ENCODE measurements at places on chromosomes 11 and 22.

- DNase-seq: no peak
These were observed 10.5 kb downstream of the PLAAT4 start for GRCh38 chr11:63547061-63547460.

- DNase-seq: no peak
These were observed 64.0 kb downstream of the PARVA start for GRCh38 chr11:12441231-12441861.

- no peak for DNase-seq
These were observed 159.4 kb downstream of the CADM1 start for GRCh38 chr11:115344846-115345245.

- no peak for DNase-seq
These were observed 83.0 kb downstream of the CDKN1C start for GRCh38 chr11:2802389-2803185.

DNA sequence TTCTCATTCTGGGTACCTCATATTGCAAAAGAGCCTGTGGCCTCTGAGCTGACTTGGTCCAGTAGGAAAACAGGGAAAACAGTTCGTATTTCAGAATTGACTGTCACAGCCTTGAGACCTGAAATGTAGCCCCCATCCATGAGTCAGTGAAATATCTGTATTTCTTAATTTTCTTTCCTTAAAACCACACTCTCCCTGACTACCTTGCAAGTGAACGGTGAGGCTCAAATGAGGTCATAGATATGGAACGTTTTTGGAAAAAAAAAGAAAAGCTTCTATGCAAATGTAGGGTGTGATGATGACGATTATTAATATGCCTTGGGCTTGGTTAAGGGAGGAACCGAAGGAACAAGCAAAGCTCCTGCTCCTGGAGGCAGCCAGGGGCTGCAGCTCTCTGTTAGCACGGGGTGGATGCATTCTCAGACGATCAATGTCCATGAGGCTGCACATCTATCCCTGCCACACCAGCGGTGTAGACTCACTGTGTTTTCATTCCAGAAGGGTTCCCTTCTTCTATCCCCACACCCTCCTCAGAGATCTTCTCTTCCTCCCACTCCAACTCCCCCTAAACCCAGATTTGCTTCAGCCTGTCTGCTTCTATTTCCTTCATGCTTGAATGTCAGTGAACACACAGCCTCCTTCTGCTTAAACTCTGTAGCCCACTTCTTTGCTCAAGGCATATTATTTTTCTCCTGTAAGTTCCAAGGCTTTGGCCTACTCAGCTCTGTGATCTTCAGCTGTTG, 29.2 kb upstream of the SCN3B start:
- DNase-seq: no peak

- DNase-seq: no peak
These were observed 11.4 kb downstream of the KCNJ5 start for GRCh38 chr11:128902515-128903066.

- peak; percentile 11 for DNase-seq
These were observed 32.6 kb downstream of the CEP295 start for GRCh38 chr11:93694109-93694508.

DNA sequence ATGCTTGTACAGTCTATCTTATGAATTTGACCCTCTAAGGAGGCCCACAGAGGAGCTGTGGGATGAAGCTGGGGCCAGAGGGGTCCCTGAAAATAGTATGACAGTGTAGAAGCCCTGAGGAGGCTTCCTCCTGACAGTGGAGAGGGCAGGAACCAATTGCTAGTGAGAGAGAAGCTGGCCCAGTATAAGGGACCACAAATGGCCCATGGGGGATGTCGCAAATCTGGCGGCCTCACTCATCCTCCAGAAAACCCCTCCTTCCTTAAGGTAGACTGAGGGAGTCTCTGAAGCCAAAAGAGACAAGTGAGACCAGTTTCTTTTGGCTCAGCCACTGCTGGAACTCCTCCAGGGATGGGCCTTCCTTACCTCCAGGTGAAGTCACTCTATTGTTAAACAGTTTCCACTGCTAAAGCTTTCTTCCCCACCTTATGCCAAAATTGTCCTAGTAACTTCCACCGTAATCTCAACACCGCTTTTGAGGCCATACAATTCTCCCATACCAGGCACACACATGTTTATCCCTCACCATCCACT, 17.8 kb upstream of the CASTOR1 start:
- DNase-seq: no peak

DNA sequence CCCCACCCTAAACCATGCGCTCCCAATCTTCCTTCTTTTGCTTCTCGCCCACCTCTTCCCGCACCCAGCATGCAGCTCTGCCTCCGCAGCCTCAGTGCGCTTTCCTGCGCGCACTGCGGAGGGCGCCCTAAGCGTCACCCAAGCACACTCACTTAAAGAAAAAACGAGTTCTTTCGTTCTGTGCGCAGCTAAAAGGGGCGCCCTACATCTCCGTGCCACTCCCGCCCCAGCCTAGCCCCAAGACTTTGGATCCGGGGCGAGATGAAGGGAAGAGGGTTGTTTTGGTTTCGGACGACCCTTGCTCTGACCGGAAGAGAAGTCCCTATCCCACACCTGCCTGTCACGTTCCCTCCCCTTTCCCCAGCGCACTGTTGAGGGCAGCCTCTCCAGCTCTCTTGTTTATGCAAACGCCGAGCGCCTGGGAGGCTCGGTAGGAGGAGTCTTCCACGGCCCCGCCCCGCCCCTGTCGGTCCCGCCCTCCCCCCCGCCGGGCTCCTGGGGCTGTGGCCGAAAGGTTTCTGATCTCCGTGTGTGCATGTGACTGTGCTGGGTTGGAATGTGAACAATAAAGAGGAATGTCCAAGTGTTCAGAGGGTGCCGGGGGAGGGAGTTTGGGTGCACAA, 5.3 kb downstream of the VSIG2 start:
- peak; percentile 93 for DNase-seq

GRCh38 chr11:10899121-10899830, 41.4 kb upstream of the ZBED5 start:
- DNase-seq: no peak

DNA sequence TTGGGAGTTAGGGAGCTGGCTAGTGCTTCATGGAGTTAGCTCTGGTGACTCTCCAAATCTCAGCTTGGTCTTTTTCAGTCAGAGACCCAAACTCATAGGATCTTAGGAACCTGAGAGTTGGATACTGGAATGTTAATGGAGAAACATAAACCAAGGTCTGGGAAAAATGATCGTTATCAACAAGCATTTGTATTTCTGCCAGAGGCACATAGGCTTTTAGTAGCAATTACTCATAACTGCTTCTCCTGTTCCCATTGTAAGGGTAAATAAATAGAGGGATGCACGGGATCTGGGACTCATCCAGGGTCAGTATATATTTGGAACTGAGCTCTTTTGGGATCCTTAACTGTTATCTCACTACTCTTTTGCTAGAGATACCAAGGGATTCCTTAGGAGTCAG, 4.8 kb downstream of the BARX2 start:
- DNase-seq: no peak

DNA sequence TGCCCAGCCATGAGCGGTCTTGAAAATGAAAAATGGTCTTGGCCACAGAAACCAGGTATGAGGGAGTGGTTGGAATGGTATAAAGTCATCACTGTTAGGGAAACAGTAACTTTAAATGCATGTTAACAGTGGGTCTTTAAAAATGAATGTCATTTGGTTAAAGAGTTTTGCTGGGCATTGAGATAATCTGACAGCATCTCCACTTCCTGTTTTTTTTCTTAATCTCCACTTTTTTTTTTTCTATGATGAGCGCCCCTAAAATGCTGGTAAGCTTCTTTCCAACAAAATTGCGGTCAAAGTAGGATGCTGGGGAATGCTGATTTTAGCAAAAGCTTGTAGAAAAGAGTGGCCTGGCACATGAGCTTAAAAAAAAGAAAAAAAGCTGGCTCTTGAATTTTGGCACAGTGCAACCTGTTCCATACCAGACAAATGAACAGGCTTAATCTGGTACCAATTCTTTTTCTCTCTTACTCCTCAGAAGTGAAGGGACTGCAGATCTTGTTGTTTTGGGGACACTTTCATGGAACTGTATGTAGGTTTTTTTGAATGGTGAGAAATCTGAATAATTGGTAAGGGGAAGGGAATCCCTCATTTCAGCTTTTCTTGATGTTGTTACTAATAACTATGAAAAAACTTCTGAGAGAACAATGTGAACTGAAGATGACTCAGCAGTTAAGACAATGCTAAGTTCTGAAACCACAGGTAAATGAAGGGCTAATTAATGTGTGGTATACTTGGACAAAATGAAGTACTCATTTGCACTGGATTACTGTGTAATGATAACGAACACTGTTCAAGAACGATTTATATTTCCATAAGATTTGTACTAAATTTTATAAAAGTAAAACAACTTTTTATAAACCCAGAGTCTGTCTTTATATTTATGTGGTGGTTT, 3.1 kb upstream of the ARHGEF12 start:
- DNase-seq: peak; percentile 45

- no peak for DNase-seq
These were observed 5.8 kb downstream of the UBASH3B start for GRCh38 chr11:122661182-122661945.

DNA sequence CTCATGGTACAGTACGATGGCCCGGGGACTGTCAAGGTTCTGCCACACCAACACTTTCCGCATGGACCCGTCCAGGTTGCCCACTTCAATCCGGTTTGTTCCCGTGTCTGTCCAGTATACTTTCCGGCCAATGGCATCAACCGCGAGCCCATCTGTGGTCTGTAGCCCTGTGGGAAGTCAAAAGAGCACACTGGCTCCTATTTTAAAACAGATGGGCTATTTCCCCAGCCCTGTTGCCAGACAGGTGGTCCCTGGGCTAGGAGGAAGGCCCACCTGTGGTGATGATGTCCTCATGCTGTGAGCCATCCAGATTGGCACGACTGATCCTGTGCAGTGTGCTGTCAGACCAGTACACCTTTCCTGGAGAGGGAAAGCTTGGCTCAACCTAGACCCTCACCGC, 30.4 kb upstream of the CKAP5 start:
- no peak for DNase-seq

- DNase-seq: no peak
These were observed 941.2 kb downstream of the FAM181B start for GRCh38 chr11:81792416-81792815.

DNA sequence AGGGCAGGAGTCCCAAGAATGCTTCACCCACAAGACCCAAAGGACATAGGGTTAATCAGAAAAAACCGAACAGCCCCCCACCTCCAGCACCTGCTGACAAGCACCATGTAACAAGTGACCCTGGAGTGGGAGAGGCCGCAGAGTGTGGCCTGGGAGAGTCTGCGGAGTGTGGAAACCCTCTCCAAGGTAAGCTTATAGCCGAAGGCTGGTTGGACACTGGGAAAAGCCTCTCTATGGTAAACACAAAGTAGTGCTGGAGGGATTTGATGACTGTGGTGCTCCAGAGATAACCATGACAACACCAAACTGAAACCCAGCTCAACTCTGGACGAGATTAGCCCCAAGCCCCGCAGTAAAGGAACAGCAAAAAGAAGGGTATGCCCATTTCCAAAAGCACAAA, 19.2 kb downstream of the ASCL2 start:
- DNase-seq: no peak

DNA sequence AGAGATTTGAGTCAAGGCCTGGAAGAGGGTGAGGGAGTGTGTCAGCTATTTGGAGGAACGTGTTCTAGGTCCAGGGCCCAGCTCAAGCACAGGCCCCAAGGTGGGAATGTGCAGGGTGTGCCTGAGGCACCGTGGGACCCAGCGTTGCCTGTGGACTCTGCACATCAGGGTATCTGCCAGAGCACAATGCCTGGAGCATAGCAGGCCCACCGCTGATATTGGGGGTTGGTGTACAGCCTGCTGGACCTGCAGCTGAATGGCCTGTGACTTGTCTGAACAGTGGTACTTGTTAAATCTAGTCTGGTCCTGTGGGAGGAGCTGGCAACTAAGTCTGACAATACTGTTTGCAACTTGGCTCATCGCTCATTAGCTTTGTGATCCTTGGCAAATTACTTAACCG, 131.7 kb downstream of the GRIK4 start:
- no peak for DNase-seq

GRCh38 chr22:23632178-23632577, at the start of gene DRICH1:
Gene DRICH1, minus strand, starts transcription at chr22:23632321. Its CDS starts 298 bp downstream, at chr22:23632023.
- DNase-seq: no peak

DNA sequence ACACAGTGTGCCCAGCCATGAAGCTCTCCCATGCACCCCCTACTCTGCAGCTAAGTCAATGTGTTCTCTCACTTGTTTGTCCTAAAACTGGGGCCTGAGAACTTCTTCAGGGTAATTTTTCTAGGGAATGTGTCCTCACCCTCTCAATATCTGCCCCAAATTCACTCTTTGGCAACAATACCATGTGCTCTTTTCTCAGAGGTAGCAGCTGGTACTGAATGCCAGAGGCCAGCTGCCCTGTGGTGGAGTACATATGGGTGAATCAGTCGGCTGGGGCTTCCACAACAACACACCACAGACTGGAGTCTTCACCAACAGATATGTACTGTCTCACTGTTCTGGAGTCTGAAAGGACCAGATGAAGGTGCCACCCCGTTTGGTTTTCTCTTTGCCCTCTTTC, 97.7 kb upstream of the TOP3B start:
- no peak for DNase-seq

GRCh38 chr22:37205046-37205445, 7.2 kb downstream of the SSTR3 start:
- DNase-seq: no peak

DNA sequence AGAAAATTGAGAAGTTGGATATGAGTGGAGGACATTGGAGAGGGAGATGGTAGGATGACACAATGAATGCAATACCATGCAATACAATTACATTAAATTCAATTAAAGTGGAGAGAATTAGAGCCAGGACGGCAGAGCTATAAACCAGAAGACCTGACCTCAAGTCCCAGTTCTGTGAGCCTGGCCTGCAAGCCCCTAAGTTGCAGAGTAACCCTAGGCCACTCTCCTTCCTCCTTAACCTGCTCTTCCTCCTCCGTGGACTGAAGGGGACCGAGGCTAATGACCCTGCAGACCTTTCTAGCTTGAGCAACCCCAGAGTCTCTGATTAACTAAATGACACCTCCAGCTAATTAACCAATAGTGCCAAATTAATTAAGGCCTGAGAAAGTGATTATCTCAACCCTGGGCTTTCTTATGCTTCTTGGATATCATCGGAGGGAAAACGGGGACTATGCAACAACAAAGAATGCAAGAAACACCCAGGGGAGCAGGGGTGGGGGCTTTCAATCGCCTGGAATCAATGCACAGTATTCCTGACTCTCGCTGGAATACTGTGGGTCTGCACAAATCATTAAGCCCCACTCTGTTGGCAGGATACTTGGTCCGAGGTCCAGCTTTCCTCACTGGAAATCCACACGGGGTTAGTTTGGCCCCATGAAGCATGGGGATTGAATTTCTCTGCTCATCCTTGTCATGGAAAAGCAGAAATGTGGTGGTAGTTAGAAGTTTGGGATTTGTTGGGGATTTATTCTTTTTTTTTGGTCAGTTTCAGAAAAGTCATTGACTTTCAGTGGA, 548.3 kb downstream of the MN1 start:
- DNase-seq: no peak

DNA sequence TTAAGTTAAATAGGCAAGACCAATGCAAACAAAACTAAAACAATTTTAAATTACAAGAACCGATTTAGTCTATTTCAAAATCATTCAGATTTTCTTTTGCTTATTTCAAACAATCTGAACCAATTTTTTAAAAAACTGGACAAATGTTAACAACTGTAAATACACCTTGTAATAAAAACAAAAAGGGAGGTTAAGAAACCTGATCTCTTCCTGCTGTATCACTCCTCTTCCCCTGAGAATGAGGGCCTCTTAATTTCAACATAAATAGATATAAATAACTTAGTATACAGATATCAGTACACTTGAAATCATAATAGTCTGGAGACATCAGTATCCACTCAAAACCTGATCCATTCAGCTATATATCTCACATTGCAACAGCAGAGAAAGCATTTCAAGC, 346.6 kb downstream of the TTC28 start:
- DNase-seq: no peak

Measured in dermis blood vessel endothelial cell (primary cell).